Spinal cord (tissue), 10 donors: ENCODE measurements at places on chromosomes 12 and 14.

DNA sequence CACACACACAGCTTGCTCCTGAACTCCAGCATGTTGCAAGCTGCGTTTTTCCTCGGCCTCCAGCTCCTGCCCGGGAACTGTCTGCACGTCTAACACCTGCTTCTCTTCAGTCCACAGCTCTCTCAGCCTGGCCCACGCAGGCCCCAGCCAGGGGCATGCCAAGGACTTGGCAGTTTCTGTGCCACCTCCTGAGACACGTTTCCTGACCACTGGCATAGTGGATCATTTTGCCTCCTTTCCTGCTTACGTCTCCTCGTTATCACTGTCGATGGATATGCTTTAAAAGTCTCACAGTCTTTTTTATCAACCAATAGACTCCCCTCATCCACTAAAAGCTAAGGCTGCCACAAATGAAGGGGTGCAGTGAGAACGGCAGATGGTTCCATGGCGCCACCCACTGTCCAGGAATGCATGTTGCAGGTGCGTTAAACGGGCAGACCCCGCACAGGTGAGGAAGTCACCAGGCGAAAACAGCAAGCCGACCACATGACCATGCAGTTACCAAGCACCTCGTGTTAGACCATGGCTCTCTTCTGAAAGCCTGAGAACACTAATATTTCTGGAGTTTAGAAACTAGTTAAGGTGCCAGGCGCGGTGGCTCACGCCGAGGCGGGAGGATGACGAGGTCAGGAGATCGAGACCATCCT is 14.7 kb upstream of the TEAD4 start:
- DNase-seq = no peak

GRCh38 chr12:103561174-103561573 is 25.9 kb upstream of the STAB2 start:
- no peak for DNase-seq

- no peak for DNase-seq
Observed at GRCh38 chr12:74599932-74600331, 62.3 kb downstream of the ATXN7L3B start.

GRCh38 chr12:13573698-13574321 is 377.3 kb downstream of the EMP1 start:
- no peak for DNase-seq

GRCh38 chr14:99677231-99678140 is 6.6 kb upstream of the CYP46A1 start:
- DNase-seq = no peak
